Fibroblast of skin of right quadriceps (primary cell): ENCODE measurements at places on chromosomes 11 and 22.

DNA sequence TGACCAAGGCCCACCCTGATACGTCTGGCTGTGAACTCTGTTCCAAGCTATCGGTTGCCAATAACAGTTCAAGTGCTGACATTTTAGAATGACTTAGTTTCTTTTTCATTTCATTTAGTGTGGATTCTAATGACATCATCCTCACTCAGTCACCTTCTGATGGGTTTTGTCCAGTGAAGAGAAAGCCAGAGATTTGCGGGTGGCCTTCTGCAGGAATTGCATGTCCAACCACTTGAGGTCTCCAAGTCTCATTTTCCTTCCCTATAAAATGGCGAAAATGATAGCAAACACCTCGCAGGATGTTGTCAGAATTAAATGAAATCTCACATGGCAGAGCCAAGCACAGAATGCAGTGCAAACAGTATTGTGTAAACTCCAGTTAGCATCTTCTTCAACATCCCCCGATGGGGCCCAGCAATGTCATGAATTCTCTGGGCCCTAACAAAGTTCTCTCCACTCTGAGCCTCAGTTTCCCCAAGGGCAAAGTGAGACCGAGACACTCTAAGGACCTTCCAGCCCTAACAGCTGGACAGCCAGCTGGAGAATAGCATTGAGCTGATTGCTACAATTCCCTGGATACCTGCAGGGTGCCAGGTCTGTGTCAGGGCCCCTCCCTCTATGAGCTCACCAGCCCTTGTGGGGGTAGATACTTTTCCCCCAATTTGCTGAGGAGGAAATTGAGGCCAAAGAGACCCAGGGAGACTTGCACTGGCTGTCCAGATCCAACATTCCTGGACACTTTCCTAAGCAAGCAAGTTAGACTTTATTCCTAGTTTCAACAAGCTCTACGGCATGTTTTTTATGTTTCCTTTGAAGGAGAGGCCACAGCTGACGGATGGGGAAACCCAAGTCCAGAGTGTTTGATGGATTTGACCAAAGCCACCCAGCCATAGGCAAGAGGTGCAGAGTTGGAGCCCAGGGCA lies 286.7 kb downstream of the MN1 start:
- peak; percentile 24 for DNase-seq

- DNase-seq = no peak
These were observed 65.8 kb downstream of the SLC22A12 start for GRCh38 chr11:64656862-64657261.

- peak; percentile 45 for DNase-seq
These were observed 14.8 kb downstream of the EXT2 start for GRCh38 chr11:44110231-44110679.

DNA sequence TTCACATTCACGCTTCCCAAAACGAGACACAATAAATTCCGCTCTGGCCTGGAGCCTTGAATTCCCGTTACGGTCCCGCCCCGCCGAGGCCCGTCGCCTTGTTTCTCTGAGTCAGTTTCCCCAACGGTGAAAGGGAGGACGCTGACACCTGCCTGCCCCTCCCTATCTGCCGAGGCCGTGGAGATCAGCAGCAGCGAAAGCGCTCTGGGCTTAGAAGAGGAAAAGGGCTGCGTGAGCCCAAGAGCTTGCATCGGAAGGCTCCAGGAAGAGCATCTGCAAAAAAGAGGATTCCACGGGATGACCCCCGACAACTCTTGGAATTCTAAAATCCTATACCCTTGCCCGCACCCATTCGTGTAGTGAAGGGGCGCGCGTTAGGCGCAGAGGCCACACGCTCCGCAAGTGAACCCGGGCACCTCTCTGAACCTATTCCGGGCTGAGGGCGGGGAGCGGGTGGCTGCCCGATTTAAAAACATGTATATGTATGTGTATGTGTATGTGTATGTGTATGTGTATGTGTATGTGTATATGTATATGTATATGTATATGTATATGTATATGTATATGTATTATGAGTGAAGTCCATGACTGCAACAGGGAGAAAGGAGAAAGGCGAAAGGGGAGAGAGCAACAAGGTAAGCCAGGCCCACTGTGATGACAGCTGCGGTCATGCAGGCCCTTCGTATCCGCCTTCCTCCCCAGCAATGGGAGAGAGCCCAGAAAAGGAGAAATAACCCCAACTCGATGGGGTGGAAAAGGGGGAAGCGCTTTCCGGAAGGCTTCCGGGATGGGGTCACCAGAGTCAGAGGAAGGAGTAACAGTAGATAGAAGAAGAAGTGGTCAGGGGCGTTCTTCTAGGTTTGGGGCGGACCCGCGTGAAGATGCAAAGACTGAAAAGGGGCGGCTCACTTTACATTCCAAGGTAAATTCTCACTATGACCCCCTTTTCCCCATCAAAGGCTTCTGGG lies 948 bp upstream of the MRTFA start:
- no peak for DNase-seq

DNA sequence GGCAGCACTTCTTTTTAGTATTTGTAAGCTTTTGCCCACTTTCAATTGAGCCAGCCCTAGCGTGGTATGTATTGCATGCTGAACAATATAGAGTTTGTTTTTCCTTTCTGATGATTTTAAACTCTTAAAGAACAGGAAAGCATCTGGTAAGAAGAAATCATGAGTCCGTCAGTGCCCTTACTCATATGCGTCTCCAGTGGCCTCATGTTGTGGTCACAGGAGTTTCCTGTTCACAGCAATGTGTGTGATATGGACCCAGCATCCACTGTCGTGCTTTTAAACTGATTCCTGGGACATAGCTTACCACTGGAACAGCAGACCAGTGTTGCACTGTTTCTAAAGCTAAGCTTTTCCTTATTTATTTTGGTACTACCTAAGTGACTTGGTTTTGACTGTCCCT lies 40.1 kb downstream of the BID start:
- peak; percentile 44 for DNase-seq
